ENCODE measurements at places on chromosomes 1 and 21.

DNA sequence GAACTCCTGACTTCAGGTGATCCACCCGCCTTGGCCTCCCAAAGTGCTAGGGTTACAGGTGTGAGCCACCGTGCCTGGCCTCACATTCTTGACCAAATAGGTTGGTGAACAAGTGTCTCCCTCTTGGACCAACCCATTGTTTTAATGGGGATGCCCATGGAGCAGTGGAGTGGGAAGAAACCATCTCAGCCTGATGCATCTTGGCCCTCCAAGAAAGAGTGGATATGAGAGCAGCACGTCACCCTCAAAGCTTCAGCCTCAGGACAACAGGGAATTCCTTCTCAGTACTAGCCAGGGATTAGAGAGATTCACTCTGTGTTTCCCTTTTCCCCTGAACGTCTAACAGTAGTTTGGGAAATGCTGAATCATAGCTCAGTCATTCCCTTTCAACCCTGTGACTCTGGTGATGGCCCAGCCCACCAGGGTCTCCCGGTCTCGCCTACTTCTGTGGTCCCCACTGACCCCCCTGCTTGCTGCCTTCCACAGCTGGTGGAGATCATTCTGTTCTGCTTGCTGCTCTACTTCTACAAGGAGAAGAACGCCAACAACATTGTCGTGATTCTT, 37.4 kb downstream of the NIPAL3 start:
- DNase-seq, result no peak

GRCh38 chr1:14788080-14788479, 189.6 kb downstream of the KAZN start:
- DNase-seq, result peak; percentile 76

DNA sequence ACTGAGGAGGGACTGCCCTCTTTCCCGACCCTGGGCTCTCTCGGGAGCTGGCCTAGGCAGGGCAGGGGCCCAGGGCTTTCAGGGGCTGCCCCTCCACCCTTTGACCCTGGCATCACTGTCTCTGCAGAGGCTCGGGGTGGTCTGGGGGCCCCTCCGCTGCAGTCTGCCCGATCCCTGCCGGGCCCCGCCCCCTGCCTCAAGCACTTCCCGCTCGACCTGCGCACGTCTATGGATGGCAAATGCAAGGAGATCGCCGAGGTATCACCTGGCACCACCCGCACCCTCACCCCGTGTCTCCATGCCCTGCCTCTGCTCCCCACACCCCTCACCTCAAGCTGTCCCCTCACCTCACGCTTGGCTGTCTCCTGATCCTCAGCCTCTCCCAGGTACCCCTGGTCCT, 5.5 kb downstream of the AMPD2 start:
- DNase-seq, result no peak

DNA sequence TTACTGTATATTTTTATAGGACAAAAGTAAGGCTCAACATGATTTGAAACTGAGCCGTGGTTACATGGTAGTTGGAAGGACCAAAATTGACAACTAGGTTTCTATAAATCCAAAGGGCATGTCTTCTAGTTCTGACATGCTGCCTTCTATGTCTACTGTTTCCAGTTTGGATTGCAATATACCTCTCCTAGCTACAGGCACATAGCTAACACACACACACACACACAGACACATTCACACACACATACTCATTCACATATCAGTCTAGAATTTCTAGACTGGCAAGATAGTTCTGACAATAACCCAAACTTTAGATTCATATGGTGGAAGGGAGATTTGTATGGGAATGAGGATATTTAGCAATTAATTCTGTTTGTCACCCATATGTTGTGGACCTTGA, 544.8 kb upstream of the CAMK1G start:
- DNase-seq, result no peak

DNA sequence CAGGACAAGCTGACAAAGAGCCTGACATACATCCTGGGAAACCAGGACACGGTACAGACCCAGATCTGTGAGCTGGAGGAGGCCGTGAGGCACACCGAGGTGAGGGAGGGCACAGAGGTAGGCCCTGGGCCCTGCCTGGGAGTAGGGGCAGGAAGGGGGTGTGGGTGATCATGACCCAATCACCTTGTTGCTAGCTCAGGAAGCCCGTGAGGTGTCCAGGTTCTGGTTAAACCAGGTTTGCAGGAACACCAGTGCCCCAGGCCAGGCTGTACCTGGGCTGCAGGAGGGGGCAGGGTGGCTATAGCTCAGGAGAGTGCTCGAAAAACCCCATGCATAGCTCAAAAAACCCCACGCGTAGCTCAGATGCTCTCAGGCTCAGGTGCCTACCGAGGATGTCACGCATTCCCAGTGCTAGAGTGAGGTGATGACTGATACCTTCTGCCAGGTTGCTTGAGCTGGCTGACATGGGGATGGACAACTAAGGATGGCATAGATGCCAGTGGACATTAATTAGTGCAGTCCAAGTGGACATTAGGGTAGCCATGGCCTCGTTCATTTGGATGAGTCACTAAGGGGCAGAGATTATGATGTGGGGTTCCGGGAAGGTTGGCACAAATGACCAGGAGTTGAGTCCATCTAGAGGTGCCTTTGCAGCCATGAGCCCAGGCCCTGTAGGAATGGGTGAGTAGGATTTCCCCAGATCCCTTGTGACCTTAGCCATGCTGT, 3.7 kb downstream of the TRIM46 start:
- peak; percentile 13 for DNase-seq

DNA sequence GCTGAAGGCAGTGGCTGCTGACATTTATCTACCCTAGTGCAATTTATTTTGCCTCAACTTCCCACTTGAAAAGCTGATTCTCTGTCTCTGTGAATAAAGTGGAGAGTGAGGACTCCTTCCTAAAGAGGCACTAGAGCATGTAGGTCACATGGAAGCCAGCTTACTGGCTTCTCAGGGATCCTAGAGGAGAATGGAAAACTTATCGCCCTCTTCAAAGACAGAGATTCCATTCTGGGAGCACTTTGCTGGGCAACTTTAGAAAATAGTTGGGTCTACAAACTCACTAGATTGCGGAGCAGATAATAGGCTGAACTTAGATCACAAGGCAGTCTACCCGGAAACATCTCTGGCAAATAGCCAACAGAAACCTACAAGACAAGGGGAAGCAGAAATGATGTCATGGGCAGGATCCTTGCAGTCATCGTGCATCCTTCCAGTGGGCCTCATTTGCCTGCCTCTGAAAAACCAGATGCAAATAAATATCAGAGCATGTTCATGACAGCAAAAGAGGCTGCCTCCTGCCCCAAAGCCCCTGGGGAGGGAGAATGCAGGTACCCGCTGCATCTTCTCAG, 104.8 kb upstream of the BARHL2 start:
- no peak for DNase-seq

DNA sequence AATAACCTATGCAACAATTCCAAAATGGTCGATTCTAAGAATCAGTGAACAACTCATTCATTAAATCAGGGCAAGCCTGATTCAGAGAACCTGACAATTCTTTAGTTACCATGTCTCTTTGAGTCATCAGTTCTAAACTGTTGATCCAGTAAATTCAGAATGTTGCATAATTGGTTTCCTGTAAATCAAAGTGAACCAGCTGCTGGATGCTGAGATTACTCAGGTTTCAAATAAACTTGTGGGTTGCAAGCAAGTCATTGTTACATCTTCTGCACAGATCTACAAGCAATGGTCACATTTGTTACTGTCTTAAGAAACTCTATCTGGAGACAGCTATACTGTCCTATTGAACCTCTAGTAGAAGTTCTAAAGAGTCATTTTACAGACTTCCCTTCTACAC, 16.5 kb downstream of the PLA2G2D start:
- no peak for DNase-seq

- DNase-seq, result no peak
Measured at GRCh38 chr1:204858363-204858821, 12.3 kb upstream of the NFASC start.

DNA sequence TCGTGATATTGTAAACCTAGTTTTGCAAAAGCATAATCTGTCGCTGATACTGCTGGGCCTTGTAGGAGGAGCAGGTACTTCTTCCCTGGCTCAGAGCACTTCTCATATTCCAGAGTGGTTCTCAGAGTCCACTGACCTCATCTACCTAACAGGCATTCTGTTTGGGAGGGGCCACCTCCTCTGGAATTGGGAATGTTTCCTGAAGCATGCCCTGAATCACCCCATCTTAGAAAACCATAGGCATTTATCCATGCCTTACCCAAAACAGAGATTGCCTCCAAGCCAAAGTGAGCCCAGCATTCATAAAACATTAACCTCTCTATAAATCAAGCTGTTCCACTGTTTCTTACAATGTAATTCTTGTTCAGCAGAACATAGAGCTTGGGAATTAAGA, 35.1 kb downstream of the SLC44A3 start:
- DNase-seq, result no peak

GRCh38 chr1:237976331-237976730, 85.6 kb upstream of the ZP4 start:
- no peak for DNase-seq

- DNase-seq, result no peak
Measured at GRCh38 chr21:35381743-35382310, 332.7 kb upstream of the RUNX1 start.

- DNase-seq, result no peak
Measured at GRCh38 chr1:229297746-229298145, 26.8 kb downstream of the RAB4A start.

DNA sequence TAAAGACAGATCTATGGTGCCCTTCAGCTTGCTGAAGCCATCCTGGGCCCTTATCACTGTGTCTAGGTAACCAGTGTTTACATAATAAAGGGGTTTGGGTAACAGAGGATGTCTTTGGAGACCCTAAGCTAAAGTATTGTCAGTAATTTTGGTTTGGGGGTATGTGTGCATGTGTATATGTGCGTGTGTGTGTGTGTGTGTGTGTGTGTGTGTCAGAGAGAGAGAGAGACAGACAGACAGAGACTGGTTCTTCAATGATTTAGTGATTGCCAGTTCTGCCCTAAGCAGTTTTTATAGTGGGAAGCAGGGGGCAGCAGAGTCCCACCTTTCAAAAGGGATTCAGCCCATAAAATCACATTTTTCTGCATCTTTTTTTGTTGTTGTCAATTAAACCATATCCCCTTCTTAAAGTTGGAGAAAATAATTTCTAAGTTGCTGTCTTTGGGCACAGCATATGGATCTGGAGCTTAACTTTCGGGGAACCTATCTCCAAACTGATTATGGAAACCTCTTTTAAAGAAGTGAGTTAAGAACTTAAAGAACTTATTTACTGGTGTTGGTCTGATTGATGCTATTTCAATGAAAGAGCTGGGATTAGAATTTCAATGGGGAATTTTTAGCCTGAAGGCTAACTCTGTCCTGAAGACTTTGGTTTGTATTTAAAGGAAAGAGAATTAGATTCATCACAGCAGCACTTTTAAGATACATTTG, 51.1 kb downstream of the ZNF326 start:
- peak; percentile 17 for DNase-seq

DNA sequence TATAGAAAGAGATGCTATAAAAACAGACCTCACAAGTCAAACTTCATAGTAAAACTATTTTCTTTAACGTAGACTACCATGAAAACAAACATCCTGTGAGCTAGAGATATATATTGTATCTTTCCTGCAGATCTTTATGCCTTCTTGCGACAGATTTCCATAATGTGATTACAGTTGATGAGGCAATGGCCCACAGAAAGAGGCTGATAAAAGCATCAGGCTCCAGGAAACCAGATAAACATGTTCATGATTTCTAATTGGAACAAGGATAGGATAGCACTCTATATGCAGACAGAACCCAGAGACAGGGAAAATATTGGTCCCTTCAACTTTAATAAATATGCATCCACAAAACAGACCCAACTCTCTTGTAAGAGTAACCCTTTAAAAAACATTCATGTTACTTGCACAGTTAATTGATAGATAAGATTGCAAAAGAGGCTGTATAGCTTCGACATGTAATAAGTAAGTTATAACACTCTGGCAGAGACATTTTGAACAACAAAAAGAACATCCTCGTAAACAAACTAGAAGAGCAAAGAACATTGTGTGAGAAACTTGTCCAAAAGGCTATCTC, 329.4 kb downstream of the AGBL4 start:
- no peak for DNase-seq

DNA sequence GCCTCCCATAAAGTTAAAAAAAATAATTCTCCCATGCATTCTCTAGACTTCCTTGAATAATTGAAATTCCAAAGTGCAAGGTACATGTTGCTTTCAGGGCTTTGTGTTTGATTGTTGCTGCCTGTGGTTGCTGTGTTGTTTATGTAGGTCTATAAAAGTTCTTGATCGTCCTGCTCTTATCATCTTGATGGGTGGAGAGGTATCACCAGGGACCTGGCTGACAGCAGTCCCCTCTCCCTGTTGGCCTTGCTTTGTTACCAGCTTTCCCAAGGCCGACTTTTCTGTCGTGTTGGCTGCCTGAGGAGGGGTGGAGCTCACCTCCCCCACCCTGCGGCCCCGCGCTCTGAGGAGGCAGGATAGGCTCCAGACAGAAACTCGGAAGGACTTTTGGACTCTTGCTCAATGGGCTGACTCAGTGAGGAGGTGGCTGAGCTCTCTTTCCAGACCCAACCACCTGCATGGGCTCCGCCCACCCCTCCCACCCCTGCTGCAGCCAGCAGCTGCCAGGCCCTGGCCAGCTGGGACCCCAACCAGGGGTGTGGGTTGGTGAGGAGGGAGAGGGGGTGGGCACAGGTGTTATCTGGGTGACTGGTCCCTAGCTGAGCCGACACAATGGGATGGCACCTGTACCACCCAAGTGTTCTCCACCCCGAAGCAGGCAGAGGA, 2.0 kb downstream of the INAVA start:
- DNase-seq, result no peak

DNA sequence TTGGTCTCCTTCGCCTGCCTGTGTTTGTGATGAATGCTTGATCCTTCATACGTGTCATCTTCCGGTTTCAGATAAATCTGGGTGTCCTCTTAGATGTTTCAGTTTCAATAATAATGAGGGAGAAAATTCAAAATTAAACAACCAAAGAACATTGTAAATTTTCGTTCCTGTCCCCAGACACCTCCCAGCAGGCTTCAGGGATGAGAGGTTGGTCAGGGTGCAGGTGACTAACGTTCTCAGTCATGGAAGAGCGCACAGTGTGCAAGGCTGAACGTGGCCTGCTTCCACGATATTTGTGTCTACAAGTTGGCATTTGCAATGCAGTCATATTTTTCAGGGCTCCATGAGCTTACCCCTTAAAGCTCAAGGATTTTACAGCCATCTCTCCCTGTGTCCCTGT, 147.1 kb upstream of the ARHGEF16 start:
- DNase-seq, result no peak
